ENCODE measurements at places on chromosomes 5 and 9.

DNA sequence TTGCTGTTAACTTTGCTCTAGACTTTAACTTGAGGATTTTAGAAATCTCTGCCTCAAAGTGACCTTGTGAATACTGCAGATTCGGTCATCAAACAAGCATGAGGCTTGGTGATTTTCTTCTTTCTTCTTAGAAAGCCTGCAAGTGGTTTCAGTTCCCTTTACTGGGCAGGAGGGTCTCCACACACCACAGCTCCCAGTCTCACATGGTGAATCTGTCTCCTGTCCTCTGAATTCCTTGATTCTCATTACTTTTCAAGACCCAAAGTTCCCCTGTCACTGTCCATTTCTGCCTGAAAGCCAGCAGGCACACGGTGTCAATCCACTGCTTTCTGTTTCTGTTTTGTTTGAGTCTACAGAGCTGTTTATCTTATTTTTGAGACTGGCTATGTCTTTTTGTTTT, 14.1 kb downstream of the HSPB3 start:
- peak; percentile 58 for DNase-seq

DNA sequence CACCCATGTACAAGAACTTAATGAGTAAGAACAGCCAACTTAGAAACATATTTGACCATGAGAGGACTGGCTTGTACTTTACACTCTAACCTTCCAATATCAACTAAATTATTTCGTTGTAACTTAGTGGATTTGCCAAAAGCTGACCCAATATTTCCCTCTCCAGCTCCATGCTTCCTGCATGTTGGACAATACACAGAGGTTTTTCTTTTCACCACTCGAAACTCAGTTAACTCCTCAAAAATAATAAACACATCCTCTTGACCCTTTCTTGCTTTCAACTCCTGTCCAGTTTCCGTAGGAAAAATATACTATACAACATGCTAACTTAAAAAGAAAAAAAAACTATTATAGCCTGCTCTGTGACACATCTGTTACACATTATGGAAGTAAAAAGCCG, 188.9 kb downstream of the MPDZ start:
- DNase-seq: peak; percentile 93

DNA sequence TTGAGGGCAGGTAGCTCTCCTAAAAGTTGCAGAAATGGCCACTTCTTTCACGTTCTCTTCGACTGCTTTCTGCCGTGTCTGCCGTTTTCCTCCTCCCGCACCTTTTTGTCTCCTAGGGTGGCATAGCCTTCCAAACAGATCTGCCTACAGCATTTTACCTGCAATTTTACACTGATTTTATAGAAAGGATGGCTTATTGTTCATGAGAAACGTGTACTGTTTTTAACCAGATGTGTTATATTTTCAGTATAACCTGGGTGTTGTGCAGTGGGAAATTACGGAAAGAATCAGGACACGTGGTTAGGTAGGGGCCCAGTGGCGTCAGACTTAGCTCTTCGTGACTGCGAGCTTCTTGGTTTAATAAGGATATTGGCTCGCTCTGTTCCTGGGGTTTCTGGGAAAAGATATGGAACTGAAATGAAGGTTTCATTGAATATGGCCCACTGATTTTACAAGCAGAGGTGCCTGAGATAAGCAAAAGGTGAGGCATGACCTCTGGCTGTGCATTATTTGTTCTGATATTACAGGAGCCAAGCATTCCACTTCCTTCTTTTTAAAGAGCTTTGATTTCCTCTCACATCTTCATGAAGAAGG, 43.7 kb upstream of the PRSS3 start:
- no peak for DNase-seq

- DNase-seq: no peak
Observed at GRCh38 chr5:58872670-58873273, 289.9 kb downstream of the RAB3C start.

GRCh38 chr9:79390781-79391770, 180.7 kb upstream of the TLE4 start:
- no peak for DNase-seq

DNA sequence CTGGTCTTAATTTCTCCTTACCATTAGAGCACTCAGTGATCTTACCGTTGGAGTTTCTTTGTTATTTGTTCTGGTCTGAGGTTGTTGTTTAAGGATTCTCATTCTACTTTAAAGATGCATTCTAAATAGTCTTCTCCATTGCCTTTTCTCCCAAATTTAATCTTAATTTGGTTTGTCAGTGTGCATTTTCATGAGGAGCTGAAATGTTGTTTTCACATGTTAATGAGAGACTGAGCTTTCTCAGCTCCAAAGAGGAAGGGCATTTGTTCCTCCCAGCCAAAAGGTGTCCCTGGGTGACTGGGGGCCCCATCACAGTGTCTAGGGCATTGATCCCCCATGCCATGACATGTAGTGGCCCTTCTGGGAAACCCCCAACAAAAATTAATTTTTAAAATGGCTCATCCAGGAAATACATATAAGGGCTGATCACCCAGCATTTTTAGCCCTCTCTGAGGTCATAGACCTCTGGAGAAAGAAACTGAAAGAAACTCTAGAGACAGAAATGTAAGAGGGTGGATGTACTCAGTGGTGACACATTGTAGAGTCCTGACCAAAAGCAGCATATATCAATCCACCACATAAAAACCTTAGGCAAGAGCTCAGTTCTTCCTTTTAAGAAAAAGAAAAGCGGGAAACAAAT, 240.4 kb upstream of the RAI14 start:
- DNase-seq: no peak

GRCh38 chr9:22863736-22864135, 417.1 kb downstream of the DMRTA1 start:
- no peak for DNase-seq

DNA sequence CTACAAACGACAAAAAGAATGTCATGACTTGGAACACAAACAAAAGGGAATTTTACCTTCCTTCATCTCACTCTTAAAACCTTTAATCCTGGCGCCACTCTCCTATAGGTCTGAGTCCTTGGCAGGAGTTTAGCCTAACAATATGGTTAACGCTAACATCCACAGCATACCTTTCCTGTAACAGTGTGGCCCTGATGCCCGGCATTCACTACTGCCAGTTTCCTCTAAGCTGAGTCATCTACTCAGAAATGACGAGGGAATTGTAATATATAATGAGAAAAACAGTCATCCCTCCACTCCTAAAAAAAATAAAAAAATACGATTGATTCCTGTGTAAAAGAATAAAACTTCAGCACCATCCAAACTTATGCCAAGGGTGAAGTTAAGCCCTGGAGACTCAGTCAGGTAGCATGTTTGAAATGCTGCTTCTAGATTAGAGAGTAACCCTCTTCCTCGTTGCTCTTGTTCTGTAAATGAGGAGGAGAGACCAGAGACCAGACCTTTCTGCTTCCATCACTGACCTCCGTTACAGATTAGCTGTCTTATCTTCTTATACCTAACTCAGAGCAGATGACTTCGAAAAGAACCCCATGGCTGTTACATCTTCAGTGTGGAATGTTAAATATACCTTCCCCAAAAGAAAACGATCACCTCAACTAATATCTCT, 37.4 kb downstream of the CCDC125 start:
- DNase-seq: peak; percentile 67

GRCh38 chr5:88322785-88323184, 54.1 kb upstream of the TMEM161B start:
- DNase-seq: no peak

DNA sequence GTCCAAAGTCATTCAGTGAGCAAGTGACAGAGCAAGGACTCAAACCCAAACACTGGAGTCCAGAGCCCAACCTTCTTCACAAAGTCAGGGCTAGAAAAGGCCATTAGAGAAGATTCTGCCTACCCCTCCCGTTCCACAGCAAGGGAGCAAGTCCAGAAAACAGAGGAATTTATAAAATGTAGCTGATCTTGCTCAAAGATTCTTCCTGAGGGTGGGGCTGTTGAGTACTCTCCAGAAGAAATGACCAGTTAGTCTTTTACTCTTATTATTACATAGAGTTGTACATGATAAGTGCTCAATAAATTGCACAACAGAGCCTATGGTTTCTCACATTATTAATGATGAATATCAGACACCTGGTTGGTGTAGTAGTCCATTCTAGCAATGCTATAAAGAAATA, 39.3 kb upstream of the HMHB1 start:
- DNase-seq: no peak

GRCh38 chr5:142316051-142316450, 8.8 kb downstream of the SPRY4 start:
- peak; percentile 91 for DNase-seq

DNA sequence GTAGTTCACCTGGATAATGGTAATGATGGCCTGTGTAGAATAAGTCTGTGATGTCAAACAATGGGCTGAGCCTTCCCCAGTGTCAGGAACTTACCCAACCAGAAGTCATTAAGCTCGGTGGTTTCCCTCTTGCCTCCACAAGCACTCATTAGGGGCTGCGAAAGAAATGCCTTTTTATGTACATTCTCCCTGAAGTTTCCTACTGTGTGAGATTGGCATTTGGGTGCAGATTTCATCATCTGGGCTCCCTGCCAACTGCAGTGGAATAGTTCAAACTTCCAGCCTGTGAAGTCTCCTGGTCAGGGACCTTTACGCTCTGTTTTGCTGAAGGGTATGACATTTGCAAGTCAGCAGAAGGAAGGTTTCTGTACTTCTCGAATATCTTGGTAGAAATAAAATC, 41.6 kb upstream of the TMEM215 start:
- no peak for DNase-seq

GRCh38 chr9:123680352-123680751, 249.6 kb downstream of the DENND1A start:
- no peak for DNase-seq

GRCh38 chr9:26243029-26243697, 564.9 kb upstream of the TUSC1 start:
- no peak for DNase-seq

GRCh38 chr9:106866243-106866642, 3.3 kb downstream of the ZNF462 start:
- DNase-seq: no peak

- no peak for DNase-seq
Observed at GRCh38 chr9:16266648-16267276, 603.7 kb downstream of the BNC2 start.

DNA sequence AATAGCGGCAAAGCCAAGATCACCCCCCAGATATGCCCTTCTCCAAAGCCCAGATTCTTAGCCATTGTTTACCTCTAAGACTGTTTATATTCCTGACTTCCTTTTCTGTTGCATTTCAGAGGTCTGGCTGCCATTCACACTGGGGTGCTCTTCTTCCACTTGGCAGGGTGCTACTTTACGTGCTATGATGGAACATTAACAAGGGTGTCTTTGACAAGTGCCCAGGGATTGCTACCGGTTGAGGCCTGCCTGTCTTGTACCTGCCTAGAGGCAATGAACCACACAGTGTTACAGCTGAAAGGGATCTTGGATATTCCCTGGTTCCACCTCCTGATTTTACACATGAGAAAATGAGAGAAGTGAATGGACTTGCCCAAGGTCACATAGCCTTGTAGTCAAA, 352.1 kb upstream of the KIF2A start:
- no peak for DNase-seq

- DNase-seq: peak; percentile 56
Observed at GRCh38 chr5:40223884-40224402, 455.8 kb upstream of the PTGER4 start.

DNA sequence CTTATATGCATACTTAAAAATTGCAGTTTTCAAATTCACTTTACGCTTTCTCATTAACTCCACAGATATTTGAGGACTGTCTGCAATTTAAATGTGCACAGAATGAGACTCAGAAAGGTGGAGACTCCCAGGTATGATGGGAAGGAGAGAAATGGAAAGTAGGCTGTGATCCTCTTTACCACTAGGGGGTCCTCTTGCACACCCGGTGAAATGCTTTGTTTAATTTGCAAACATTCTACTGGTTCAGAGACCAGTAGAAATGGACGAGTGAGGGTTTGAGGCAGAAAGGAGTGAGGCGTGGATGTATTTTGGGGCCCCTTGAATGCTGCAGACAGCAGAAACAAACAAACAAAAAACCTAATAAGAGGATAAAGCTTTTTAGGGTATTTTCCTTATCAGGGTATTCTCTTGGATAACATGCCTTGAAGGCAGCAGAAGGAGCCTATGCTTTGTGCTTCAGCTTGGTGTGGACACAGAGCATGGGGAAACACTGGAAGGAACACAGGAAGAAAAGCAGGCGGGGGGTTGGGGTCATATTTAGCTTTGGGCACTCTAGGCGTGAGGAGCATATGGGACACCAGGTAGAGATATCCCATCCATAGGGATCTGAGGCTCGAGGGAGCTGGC, 410.1 kb downstream of the DMRT2 start:
- DNase-seq: no peak

DNA sequence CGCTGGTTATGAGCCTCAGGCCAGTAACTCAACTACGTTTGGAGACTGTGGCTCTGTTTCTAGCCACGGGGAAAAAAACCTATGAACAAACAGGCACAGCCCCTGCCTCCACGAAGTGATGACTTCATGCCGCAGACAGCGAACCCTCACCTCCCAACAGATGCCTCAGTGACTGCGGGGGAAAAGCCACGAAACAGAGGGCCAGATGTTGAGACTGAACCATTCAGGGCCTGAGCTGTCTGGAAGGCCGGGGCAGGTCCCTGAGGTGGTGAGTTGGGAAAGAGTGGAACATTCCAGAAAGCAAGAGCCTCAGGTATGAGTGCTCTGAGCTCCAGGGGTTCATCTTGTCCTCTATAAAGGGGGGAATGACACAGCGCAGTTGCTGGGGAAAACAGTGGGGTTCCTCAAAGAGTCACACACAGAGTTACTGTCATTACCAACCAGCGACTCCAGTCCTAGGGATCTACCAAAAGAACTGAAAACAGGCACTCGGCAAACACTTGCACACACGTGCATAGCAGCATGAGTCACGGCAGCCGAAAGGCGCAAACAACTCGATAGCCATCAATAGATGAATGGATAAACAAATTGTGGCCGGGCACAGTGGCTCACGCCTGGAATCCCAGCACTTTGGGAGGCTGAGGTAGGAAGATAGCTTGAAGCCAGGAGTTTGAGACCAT, 15.3 kb downstream of the PLPP7 start:
- DNase-seq: peak; percentile 46

GRCh38 chr9:88458716-88459465, 70.6 kb downstream of the SPIN1 start:
- DNase-seq: peak; percentile 83

DNA sequence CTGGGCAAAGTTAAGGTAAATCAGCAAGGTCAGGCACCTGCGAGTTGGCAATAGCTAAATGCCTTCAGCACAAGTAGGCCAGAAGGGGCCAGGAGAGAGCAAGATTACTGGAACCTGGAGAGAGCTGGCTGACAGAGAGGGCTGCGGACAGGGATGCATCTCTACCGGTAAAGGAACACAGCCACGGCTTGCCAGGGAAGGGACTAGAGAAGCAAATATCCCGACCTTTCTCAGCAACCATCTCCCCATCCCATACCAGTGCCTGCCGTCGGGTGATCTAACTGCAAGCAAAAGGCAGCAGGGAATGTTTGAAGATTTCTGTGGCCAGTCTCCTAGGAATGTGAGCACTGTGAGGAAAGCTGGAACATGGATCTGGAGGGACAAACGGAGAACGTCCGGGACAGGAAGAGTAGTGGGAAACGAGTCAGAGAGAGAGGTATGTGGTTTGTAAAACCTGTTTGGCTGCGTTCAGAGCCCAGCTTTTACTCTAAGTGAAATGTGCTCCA, 15.9 kb upstream of the ABLIM3 start:
- DNase-seq: no peak

- DNase-seq: no peak
Observed at GRCh38 chr5:6682239-6682638, 31.0 kb upstream of the TENT4A start.

GRCh38 chr5:128305341-128305740, 221.8 kb downstream of the SLC12A2 start:
- no peak for DNase-seq

- peak; percentile 96 for DNase-seq
Observed at GRCh38 chr5:55636177-55636576, 75.9 kb downstream of the SLC38A9 start.

Data from muscle of leg (tissue), 16 donors.